ENCODE measurements at places on chromosomes 4 and X.
A peak's percentile ranks its signal among the peaks of the same experiment; 100 is the strongest.

DNA sequence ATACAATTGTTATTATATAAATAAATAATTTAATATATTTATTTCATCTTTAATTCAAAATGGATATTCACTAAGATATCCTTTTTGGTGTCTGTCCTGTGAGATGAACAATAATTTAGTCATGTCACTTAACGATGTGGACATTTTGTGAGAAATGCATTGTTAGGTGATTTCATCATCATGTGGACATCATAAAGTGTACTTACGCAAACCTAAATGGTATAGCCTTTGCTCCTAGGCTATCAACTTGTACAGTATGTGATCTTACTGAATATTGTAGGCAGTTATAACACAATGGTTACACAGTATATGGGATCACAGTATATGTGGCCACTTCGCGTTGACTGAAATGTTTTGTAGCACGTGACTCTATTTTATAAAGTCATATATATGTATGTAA lies 20.2 kb upstream of the CHRNA9 start:
- DNase-seq: no peak

GRCh38 chr4:126182336-126182735 lies 867.6 kb downstream of the FAT4 start:
- DNase-seq: no peak

DNA sequence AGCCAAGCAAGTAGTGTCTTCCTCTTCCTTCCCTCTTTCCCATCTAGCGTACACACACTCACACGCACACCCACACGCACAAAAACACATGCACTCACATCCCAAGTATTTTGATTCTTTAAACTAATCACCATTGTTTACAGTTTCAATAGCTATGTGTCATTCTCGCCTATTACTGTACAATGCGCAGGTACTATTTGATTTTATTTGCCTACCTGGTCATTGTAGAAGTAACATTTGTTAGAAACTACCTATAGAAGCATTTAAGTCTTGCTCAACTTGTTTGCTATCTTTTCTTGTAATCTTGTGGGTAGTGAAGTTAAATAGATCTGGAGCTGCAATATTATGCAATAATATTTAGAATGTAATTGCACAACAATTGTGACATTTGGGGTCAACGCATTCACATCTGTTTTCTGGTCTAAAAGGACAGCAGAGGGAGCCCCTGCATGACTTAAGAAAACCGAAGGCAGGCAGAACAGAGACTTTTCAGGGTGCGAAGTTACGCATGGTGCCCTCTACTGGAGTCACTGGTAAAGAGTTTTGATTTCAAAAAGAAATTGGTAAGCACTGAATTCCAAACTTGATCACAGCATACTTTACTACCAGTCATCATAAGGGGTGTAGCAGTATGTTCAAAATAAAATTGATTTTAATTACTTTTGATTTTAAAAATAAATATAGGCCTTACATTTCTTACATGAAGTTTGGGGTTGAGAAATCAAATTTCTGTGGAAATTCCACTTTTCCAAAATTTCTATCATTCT lies 503.3 kb upstream of the FAM241A start:
- no peak for DNase-seq

- DNase-seq: no peak
These were observed 38.5 kb upstream of the UGT2B7 start for GRCh38 chr4:69057620-69058409.

DNA sequence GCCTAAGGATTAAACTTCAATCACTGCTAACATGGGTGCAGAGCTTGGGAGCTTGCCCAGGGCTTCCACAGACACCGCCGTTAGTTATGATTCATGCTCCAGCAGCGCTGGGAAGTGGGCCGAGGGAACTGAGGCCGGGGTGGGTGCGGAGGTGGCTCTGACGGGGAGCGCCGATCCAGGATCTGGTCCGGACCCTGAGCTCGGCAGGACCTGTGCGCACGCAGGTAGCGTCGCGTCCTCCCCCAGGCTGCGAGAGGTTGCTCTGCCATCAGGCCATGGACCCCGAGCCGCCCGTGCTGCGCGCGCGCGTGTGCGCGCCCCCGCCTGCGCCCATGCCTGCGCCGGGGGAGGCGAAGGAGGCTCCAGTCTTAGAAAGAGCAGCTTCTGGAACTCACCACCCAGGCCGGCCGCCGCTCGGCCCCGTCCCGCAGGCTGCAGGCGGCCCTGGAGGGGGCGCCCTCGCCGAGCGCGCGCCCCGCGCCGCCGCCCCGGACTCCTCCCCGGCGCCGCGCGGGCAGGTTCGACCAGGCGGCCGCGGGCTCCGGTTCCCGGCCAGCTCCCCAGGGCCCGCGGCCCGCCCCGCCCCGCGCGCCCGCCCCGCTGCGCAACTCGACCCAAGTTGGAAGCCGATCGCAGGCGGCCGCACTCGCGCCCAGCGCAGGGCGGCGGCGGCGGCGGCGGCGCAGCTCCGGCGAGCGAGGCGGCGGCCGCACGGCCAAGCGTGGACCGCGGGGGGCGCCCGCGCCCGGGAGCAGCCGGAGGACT lies 732 bp upstream of the ADRA2C start:
- no peak for DNase-seq

DNA sequence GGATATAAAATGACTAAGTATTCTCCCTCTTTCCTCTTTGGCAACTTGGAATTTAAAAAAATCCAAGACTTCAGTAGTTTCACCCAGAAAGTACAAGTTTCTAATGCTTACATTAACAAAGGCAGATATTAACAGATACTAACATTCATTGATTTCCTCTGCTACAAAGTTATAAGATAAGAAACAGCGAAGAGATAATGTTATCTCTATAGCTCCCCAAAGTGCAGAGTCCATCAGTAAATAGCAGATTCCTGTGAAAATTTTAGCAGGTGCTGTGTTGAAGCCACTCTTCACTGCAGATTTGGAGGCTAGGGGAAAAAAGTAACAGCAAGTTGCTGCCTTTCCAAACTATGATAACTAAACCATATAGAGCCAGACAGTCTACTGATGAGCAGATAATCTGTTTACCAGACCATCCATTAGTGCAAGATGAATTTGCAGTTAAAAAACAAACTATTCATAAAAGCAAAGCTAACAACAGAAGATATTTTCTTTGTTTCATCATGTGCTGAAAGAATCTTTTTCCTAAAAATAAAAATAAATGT lies 3.3 kb upstream of the CAMK2D start:
- no peak for DNase-seq

DNA sequence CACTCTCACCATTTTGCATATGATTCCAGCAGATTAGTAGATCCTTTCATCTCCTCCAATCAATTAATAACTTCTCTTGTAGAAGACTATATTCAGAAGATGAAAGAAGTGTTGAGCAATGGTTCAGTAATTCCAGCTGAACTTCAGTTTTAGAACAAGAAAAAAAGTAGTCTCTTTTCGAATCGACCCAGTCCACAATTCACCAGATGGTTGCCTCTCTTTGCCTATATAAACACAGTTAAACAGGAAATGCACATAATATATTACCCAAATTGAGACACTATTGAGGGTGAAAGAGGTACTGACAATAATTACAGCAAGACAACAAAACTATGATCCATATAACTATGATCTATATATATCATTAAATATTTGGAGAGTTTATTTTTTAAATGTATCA lies 16.8 kb upstream of the FAM241A start:
- DNase-seq: no peak

GRCh38 chr4:36997727-36998126 lies 246.8 kb upstream of the NWD2 start:
- DNase-seq: no peak

DNA sequence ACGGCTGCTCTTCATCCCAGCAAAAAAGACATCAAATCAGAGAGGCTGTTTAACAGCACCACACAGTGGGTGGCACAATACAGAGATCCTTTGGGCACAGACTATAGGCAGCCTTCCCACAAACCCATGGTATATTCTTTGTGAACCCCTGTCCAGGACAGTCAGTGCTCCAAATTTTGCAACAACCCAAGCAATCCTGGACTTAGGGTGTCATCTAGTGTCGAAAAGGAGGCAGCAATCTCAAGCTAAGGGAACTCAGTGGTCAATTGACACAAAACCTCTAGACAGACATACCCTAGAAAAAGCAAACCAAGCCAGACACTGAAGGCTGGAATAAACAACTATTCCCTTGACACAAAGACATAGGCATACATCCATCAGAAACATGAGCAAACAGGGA lies 137.4 kb downstream of the BMP15 start:
- DNase-seq: no peak

GRCh38 chr4:69026974-69027373 lies 69.3 kb upstream of the UGT2B7 start:
- no peak for DNase-seq

- no peak for DNase-seq
These were observed 30.6 kb downstream of the HERC6 start for GRCh38 chr4:88409206-88409605.

GRCh38 chr4:156576946-156577345 lies 394.7 kb downstream of the PDGFC start:
- DNase-seq: no peak

- DNase-seq: no peak
These were observed 168.0 kb downstream of the BANK1 start for GRCh38 chr4:101958547-101958946.

- no peak for DNase-seq
These were observed 11.6 kb upstream of the H2AZ1 start for GRCh38 chr4:99961711-99962110.

DNA sequence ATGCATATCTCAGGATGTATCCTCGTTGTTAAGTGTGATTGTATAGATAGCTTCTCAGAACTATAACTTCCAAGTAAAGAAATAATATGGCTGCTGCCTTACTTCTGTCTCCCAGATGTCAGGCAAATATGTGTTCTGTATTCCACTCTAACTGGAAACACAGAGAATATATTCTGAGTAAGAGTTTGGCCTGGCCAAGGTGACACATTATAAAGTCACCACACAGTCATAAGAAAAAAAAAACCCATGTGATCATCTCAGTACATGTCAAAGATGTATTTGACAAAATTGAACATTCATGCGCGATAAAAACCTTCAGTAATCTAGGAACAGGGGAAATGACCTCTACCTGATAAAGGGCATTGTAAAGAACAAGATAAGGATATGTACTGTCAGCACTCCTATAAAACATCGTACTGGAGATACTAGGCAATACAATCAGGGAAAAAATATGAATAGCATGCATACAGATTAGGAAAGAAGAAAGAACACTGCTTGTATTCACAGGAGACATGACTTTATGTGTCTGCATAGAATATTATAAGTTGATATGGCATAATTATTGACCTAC lies 207.1 kb downstream of the ZNF330 start:
- DNase-seq: no peak

DNA sequence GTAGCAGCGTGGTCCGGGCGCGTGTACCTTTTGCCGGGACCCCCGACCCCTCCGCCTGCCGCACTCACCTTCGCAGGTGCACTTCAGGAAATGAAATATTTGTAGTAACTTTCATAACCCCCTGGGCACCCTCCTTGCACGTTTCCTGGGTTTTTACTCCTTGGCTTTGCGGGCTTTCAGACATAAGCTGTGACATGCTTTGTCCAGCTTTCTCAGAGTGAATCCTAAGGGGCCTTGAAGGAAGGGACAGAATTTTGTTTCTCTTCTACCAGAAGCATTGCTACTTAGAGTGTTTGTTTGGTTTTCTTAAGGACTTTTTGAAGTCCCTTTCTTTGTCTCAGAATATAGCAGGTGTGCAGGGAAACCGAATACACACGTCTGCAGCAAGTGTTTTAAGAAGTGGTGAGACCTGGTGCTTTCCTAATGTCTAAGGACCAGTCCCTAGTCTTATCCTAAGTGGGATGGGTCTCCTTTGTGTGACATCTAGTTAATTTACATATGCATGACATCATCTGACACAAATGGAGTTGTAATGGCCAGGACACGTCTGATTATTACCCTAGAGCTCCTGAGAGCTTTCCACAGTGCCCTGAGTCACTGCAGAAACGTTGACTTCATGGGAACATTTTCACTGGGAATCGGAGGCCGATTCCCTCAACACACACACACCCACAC lies 1.3 kb downstream of the FAM149A start:
- no peak for DNase-seq

DNA sequence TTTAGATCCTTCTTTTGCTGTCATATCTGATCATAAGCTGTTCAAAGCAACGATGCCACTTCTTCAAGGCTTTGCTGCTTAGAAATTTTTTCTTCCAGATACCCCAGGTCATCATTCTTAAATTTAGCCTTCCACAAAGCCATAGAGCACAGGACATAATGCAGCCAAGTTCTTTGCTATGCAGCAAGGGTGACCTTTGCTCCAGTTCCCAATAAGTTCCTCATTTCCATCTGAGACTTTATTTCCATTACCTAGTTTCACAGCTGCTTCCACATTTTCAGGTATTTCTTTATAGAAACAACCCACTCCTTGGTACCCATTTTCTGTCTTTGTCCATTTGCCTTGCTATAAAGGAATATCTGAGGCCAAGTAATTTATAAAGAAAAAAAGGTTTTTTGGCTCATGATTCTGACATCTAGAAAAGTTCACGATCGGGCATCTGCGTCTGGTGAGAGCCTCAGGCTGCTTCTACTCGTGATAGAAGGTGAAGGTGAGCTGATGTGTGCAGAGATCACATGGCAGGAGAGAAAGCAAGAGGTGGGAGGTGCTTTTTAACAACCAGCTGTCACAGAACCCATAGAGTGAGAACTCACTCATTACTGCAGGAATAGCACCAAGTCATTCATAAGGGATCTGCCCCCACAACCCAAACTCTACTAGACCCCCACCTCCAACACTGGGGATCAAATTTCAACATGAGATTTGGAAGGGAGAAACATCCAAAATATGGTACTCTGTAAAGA lies 11.8 kb upstream of the TASL start:
- no peak for DNase-seq

GRCh38 chrX:110412971-110413726 lies 54.5 kb downstream of the RTL9 start:
- peak; percentile 51 for DNase-seq

DNA sequence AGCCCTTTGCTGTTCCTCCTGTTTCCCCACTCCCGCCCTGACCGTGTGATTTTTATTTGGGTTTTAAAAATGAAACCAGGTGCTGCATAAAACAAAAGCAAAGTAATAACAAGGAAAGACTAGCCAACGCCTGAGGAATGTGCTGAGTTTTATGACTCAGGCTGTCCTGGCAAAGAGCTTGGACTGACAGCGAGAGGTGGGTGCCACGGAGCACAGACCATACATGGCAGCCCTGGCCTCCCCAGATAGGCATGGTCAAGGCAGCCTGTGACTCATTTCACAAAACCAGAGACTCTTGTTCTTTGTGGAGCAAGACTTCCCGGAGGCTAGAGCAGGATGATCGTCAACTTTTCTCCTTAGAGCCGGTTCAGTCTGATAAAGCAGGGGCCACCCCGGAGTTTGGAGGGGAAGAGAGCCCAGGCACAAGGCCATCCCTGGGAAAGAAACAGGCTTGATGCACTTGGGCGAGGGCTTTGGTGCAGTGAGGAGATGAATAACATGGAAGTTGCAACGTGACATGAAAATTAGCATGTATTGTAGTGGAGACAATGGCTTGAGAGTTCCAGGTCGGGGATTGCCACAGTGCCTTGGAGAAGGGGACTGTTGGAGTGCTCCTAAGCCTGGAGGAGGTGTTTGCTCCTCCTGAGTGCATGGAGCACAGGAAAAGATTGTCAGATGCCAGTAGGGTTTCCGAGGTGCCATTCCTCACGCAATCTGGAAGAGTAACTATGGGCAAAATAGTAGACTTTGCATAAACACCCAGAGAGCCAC lies 54.8 kb downstream of the C4orf51 start:
- DNase-seq: no peak

GRCh38 chr4:72591547-72592454 lies 22.8 kb upstream of the ADAMTS3 start:
- no peak for DNase-seq

All from stimulated activated CD8-positive, alpha-beta memory T cell treated with anti-CD3 and anti-CD28 coated beads, Interleukin-2, amount 100 ng/mL, for 1 hour (primary cell).